ENCODE measurements at places on chromosomes 6 and 20.

DNA sequence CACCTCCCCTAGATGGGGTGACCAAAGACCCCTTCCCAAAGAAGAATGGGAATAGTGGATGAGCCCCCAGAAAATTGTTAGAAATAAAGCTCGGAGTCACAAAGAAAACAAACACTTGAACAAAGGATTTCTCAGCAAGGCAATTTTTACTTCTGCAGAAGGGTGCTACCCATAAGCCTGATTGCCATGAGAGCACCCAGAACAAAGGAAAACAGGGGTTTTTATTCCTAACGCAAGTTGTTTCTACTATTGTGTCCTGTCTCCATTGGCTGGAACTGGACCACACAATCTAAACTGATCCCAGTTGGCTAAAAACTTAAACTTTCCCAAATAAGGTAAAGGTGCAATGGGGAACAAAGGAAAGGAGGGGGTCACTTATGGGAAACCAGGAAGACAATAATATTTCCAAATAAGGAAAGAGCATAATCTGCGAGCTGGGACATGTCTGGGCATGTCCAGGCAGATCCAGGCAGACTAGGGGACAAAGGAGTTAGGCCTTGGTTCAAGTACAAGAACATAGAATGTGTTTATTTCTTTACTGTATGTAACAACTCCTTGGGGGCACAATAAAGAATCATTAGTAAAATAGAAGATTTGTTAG, 20.0 kb downstream of the HLA-B start:
- no peak for DNase-seq

- no peak for DNase-seq
These were observed 281.8 kb downstream of the NRN1 start for GRCh38 chr6:5724911-5725310.

DNA sequence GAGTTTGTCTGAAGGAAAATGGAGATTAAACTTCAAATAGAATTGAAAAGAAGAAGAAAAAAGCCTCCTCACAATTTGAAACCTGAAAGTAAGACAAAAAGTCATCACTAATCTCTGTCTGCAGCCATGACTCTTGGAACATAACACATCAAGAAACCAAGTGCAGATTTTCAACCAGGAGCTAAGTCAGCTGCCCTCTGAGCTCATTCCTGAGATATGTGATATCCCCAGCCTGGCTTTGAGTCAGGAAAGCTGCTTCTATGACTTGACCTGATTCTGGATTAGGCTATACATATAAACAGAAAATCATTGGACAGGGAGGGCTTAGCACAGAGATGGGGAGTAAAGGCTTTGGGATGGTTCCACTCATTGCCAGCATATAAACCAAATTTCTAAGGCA, 891.4 kb downstream of the TFAP2A start:
- peak; percentile 77 for DNase-seq

- peak; percentile 22 for DNase-seq
These were observed 1.5 kb downstream of the PPP1R14C start for GRCh38 chr6:150144294-150144868.

GRCh38 chr6:155106456-155107115, 111.5 kb downstream of the TIAM2 start:
- DNase-seq, result no peak

- no peak for DNase-seq
These were observed 19.7 kb downstream of the RAB44 start for GRCh38 chr6:36717231-36717825.

GRCh38 chr6:68880050-68880813, 245.2 kb downstream of the ADGRB3 start:
- no peak for DNase-seq

GRCh38 chr6:105787747-105788146, 298.4 kb upstream of the PRDM1 start:
- DNase-seq, result no peak

DNA sequence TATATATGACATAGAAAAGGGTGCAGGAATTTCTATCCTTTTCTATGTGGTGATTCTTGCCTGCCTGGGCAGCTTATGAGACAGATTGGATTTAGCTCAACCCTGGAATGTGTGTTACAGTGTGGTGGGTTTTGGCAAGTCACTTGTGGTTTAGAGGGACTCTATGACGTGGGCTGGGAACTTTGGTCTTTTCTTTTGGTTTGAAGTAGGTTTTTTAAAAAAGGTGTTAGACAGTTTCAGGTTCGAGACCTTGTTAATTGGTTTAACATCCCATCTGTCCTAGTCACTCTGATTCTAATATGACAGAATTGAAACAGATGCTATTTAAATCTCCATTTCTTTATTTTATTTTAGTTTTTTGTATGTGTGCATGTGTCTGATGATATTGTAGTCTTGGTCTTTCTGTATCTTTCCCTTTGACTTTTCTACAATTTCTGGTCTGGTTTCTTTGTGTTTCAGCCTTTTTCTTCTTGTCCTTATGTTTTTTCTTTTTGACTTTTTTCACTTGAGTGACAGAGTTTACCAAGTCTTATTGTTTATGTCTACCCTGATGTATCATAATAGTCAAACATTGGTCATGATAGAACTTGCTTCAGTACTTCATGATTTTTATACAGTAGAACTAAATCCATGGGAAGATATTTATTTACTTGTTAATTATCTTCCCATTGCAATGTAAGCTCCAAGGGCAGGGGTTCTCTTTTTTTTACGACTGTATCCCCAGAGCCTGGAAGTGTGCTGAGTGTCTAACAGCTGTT, 174.3 kb downstream of the CDKAL1 start:
- peak; percentile 4 for DNase-seq

DNA sequence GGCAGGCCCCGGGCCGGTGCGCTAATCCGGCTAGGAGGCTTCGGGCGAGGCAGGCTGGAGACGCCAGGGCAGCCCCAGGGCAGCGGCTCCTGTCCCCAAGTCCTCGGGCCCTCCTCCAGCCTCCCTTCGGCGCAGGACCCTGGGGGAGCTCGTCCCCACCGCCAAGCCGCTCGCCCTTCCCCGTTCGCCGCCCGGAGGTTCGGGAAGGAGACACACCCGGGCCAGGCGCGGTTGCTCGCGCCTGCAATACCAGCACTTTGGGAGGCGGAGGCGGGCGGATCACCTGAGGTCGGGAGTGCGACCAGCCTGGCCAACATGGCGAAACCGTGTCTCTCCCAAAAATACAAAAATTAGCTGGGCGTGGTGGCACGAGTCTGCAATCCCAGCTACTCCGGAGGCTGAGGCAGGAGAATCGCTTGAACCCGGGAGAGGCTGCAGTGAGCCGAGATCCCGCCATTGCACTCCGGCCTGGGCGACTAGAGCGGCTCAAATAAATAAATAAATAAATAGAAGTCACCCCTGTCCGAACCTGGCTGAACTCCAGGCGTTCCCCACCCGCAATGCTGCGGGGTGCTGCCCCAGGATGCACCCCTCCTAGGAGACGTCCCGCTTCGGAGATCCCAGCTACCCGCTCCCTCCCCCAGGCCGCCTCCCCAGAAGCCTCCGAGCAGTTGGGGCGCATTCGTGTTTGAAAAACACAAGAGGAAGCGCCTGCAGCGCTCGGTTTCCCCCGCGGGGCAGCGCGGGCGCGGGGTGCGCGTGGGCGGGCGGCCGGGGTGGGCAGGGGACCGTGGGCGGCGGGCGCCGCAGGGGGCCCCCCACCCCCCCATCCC, 27.5 kb downstream of the SERPINB9 start:
- no peak for DNase-seq

GRCh38 chr20:6485351-6485750, 282.1 kb upstream of the BMP2 start:
- no peak for DNase-seq

GRCh38 chr6:20853828-20854227, 319.6 kb downstream of the CDKAL1 start:
- no peak for DNase-seq

GRCh38 chr6:119237177-119237715, 112.3 kb downstream of the MAN1A1 start:
- no peak for DNase-seq
